ENCODE measurements at places on chromosomes 4 and X.

DNA sequence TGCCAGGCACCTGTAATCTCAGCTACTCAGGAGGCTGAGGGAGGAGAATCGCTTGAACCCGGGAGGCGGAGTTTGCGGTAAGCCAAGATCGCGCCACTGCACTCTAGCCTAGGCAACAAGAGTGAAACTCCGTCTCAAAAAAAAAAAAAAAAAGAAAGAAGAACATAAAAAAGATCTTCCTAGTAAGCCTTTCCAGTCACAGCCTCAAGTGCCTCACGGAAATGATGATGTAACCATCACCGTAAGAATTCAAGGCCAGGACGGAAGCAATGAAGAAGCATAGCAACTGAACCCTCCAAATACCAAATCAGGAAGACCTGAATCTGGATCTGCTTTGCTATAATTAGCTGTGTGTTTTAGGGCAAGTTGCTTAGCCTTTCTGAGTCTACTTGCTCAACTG is 28.8 kb downstream of the RBM47 start:
- DNase-seq, result no peak

DNA sequence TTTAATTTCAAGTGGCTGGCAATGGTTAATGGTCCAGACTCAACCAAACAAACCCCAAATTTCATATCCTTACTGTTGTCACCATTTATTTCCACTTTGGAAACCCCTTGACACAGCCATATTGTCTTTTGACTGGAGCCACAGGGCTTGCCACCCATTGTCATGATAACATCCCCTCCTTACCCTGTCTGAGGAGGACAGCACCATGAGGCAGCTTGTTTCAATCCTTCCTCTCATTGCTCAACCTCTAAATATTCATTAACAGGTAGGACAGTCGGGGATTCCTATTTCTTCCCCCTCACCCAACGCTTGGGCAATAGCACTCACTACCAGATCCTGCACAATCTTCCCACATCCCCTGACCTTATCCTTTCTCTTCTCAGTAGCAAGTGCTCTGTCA is 92.1 kb downstream of the CEP135 start:
- DNase-seq, result no peak

GRCh38 chr4:2248821-2249261 is 6.9 kb upstream of the HAUS3 start:
- DNase-seq, result no peak

DNA sequence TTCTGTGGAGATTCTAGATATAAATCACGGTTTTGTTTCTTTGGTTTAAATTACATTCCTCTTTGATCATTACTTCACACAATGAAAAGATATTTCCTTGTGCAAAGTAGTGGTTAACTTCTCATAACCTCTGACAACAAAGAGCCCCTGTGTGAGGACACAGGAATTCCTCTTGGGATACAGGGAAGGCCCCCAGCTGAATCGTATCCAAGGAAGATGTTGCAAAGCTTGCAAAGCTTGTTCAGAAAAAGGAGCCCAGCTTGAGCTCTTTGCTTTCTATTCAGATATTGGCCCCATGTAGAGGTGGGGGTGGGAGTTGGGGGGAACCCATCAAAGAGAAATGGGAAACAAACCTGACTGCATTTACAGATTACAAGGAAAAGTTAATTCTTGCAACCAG is 145.7 kb downstream of the RELL1 start:
- DNase-seq, result no peak

- no peak for DNase-seq
These were observed 522.0 kb downstream of the GRID2 start for GRCh38 chr4:92825791-92826190.

Measured in CD4-positive, alpha-beta T cell treated with Interleukin-4 for 4 hours (primary cell).